ENCODE measurements at places on chromosomes 7 and 10.
A peak's percentile ranks its signal among the peaks of the same experiment; 100 is the strongest.

DNA sequence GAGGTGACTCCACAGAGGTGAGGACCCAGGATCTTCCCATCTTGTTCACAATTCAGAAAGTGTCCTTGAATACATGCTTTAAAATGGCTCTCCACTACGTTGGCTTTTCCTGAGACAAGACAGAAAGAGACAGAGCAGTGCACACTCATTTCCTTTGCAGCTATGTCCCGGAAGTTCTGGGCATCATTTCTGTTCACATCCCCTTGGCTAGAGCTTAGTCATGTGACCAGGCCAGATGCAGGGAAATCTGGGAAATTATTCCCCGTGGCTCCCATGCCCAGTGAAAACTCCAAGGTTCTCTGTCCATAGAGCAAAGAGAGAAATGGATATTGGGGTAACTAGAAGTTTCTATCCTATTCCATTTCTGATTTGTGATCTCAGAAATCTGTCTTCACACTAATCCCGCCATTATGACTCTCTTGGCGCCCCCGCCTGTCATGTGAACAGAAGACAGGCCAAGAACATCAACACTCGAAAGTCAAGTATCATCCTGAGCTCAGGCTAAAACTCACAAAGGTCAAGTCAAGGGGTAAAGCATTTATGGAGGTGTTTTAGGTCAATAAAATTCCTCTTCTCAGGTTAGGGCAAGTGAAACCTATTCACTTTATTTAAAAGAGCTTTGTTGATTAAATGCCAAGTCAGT is 251.4 kb upstream of the HABP2 start:
- DNase-seq: no peak

GRCh38 chr10:11242443-11243387 is 225.0 kb downstream of the CELF2 start:
- peak; percentile 61 for DNase-seq

- DNase-seq: no peak
Measured at GRCh38 chr7:129394982-129395914, 39.0 kb upstream of the STRIP2 start.

DNA sequence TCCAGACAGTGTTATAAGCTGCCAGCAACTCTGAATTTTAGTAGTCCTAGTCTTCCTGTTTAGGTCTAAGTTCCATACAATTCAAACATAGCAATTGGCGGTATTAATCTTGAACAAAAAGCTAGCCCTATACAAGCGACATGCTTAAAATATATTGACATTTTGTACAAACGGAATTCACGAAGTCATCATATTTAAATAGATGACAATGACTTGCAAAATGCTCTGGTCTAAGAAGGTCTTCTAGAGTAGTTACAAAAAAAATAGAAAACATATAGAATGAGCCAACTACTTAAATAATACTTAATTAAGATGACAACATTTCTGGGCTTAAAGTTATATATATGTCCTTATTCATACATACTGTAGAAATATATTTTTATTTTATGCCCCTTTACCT is 446.6 kb downstream of the ANKRD7 start:
- DNase-seq: no peak

- no peak for DNase-seq
Measured at GRCh38 chr7:66779669-66780409, 39.3 kb downstream of the RABGEF1 start.

DNA sequence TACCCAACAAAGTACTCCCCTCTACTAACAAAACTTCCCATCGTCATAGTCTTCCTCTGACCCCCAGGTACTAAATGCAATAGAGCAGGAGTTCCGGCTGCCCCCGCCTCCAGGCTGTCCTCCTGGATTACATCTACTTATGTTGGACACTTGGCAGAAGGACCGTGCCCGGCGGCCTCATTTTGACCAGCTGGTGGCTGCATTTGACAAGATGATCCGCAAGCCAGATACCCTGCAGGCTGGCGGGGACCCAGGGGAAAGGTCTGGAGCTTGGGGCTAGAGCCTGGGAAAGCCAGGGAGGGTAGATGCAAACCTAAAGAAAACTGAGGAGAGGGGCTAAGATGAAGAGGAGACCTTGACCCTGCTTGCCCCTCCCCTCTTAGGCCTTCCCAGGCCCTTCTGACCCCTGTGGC is 15.3 kb downstream of the EPHB6 start:
- DNase-seq: no peak

DNA sequence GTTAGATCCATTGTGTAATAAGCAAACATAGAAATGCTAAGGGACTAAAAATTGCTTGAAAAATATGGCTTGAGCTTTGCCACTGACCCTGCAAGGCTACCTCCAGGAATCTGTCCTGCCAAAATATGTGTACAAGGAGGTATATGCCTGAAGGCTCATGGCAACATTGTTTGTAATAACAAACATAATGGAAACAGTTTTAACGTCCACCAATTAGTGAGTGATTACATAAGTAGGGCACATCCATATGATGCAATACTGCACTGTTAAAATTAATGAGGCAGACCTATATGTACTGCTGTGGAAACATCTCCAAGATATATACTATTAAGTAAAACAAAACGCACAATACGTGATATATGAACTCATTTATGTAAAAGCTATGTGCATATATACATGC is 13.1 kb upstream of the GOT1 start:
- DNase-seq: no peak

- DNase-seq: no peak
Measured at GRCh38 chr7:125154930-125155329, 225.3 kb upstream of the POT1 start.

- DNase-seq: peak; percentile 74
Measured at GRCh38 chr7:65269150-65269856, 104.4 kb upstream of the ZNF92 start.

DNA sequence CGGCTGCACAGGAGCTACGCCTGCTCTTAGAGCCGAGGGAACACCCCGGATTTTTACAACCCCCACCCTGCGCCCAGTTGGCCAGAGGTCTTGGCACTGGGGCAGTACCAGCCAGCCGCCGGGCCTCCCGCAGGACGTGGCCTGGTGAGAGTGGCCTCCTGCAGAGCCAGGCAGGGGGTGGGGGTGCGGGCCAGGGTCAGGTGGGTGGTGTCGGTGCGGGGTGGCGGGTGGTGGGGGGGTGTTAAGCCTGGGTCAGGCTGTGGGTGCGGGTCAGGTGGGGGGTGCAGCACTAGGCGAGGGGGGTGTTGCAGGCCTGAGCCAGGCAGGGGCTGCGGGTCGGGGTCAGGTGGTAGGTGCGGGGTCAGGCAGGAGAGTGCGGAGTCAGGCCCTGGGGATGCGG is 647 bp downstream of the ECHS1 start:
- no peak for DNase-seq

- no peak for DNase-seq
Measured at GRCh38 chr10:126225672-126226008, 162.6 kb downstream of the ADAM12 start.

- no peak for DNase-seq
Measured at GRCh38 chr10:24884793-24885192, 67.6 kb downstream of the PRTFDC1 start.

DNA sequence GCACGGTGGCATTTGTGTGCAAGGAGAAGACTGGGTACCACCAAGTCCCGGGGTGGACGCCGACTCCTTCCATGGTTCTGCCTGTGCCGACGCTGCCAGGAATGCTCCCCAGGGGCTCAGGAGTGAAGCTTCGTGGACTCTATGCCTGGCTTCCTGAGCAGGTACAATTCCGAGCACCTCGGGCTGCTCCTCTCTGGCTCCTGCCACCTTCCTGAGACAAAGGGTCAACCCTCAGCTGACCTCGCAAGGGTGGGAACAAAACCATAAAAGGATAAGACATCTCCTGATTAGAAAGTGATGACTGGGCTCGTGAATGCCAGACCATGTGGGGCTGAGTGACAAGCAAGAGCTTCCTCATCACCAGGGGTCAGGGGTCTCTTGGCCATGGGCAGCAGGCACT is 31.8 kb downstream of the CALML3 start:
- DNase-seq: no peak

DNA sequence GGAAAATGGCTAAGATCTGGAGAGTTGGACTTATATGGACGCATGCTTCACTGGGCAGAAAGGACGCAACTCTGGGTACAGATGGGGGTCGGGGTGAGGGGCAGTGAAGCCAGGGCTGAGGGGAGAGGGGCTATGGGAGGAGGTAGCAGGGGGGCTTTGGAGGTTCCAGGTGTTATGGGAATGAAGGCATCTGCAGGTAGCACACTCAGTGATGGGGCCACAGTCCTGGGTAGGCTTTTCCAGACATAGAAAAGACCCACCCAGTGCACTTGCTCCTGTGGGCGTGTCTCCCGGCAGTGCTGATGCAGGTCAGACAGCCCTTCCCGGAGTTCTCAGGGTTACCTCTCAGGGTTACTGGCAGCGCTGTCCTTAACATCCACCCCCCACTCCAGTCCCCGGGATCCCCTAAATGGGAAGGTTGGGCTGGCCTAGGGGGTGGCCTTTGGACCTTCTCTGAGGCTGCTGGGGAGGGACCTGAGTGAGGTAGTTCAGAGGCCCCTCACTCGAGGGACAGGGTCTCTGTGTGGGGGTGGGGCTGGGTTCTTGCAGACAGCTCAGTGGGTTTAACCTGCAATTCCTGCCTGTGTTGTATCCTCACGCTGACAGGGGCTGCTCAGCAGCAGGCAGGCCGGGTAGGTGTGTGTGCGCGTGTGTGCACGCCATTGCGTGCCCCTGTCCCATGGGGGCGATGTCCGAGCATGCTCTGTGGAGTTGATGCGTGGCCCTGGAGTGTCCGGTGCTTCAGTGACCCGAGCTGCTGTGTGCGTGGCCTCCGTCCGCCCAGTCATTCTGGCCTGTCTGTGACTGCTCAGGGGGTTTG is 6.2 kb downstream of the ZYX start:
- no peak for DNase-seq

- peak; percentile 12 for DNase-seq
Measured at GRCh38 chr10:129728905-129729795, 234.9 kb downstream of the EBF3 start.

- DNase-seq: no peak
Measured at GRCh38 chr7:150971242-150972022, 6.7 kb downstream of the KCNH2 start.
